ENCODE measurements at places on chromosomes 4 and X.

- DNase-seq, result no peak
Measured at GRCh38 chr4:99234331-99235010, 15.4 kb upstream of the ADH6 start.

DNA sequence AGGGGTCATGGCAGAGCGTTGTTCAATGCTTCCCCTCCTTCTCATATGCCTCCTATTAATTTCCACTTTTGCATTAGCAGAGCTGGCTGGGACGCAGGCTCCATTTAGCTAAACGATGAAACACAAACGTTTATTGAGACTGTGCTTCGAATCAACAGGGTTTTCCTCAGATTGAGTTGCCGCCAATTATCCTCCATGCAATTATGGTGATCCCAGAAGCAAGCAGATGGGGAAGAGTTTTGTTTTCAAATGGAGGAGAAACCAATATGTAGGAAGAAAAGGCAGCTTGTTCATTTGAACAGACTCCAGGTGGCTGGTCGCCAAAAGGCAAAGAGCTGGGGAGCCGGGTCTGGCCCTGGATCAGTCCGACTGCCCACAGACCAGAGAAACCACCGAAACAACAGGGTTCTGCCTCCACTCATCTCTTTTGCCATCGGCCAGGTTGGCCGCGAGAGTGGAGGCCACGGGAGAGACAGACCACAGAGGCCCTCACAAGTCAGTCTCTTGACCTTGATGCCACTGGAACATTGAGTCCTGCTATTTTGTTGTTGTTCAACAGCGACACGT is 184.8 kb downstream of the GBA3 start:
- DNase-seq, result no peak

- DNase-seq, result no peak
Measured at GRCh38 chr4:92304606-92305005, 840 bp downstream of the GRID2 start.

DNA sequence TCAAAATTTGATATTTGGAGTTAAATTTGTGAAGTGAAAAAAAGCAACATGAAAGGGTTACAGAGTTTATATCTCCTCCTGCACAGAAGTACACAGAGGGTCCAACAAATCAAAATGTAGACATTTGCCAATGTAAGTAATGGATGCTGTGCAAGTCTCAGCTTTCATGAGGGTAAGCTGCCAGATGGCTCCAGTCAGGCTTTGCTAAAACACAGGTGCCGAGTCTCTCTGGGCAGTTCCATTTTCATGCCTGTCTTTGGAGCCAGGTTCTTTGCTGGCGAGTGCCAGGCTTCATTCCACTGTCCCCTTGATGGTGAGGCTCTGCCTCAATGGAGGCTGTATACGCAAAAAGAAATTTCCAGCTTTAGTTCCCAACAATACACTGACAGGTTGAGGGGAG is 27.9 kb downstream of the SLC4A4 start:
- no peak for DNase-seq

GRCh38 chrX:68332201-68332731 is 101.0 kb downstream of the OPHN1 start:
- DNase-seq, result no peak

DNA sequence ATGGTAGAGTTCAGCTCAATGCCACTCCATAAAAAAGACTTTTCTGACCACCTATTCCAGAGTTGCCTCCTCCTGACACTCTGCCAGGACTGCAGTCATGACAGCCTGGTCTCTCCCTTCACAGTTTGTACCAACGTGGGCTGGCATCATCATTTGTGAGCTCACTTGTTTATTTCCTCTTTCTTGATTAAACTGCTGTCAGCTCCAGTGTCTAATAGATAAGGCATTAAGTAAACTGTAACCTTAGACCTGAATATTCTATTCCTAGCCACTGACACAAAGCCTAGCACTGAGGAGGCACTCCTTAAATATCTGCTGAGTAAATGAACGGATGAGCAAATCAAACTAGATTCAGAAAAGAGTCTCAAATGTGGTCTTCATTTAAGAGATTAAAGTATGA is 48.7 kb downstream of the DDX60 start:
- no peak for DNase-seq

- DNase-seq, result peak; percentile 94
Measured at GRCh38 chr4:139674875-139675550, 9.4 kb downstream of the MGST2 start.

DNA sequence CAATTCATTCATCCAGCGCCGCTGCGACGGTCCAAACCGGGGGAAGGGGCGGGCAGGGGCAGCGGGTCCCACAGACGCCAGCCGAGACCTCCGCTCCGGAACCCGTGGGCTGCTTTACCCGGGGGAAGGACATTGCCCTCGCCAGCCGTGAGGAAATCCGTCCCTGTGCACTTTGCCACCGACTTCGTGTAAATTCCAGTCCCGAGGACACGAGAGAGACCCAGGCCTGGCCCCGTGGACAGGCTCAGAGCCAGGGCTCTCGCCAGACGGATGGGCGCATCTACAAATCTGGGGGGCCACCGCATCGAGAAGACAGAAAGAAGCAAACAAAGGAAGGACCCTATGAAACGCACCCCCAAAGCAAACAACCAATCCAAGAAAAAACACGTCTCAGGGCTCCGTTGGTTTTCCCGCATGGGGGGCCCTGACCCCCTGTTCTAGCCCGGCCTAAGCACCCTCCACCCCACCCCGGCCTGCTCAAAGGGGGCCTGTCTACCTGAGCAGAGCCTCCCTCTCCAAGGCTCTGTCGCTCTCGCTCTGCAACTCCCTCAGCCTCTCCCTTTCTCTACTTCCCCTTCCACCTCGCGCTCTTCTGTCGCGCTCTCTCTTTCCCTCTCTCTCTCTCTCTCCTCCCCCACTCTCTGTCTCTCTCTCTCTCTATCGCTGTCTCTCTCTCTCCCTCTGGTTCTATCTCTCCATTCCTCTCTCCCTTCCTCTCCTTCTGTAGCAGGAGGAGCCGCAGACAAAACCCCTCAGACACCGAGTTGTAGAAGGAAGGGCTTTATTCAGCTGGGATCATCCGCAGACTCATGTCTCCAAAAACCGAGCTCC is 11.3 kb downstream of the FRG2 start:
- DNase-seq, result no peak

DNA sequence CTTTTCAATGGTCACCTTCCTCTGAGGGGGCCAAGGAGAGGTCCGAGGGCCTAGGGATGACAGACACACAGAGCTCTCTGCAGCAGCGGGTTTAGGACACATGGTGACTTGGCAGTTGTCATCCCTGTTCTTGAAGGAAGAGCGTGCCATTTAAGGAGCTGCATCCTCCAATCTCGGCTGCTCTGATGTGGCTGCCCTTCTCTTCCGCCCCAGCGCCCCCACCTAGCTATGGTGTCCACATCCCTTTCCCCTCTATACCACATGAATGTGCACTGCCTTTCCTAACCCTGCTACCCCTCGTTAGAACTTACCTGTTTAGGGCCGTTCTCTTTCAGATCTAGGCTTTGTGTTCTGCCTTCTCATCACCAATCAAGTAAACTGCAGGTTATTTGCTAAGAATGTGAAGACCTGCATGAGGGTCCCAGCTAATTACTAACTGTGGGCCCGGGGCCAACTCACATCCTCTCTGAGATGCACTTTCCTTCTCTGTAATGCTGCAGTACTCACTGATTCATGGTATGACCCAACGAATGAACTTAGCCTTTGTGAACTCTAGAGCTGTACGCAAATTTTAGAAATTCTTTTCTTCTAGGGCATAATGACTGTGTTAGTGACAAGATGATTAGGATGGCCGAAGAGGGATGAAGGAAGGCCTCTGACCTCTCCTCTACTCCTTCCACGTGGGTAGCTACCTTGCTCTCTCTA is 38.2 kb downstream of the CHST7 start:
- no peak for DNase-seq

DNA sequence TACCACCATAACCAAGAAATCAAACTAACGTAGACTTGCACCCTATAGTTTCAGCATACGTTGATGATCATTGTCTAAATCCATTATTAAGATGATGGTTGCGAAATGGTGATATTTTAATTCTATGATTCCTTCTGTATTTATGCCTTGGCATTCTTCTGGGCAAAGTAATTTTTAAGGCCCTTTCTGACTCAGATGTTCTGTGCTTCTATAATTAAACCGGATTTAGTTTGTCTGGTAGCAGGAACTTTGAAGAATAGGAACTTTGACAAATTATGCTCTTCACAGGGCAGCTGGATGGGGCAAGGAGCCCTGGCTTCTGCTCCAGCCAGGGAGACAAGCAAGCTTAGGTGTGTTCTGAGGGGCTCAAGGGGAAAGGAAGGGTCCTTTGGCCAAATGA is 23.8 kb upstream of the PLAC1 start:
- no peak for DNase-seq

DNA sequence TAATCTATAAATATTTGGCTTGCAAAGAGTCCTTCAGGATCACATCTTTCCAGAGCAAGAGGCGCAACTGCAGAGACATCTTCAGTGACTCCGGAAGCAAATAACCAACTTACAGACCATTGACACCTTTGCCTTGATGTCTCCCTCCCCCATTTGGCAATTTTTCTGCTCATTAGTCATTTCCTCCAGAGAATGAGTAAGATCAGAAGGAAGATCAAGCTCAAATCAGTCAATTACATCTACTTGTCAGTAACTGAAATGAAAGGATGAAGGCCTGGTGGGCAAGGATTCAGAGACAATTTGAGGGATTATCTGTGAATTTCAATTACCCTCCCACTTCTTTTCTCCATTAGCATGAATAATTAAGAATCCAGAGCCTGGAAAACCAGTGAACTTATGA is 665.6 kb upstream of the CPEB2 start:
- DNase-seq, result no peak

DNA sequence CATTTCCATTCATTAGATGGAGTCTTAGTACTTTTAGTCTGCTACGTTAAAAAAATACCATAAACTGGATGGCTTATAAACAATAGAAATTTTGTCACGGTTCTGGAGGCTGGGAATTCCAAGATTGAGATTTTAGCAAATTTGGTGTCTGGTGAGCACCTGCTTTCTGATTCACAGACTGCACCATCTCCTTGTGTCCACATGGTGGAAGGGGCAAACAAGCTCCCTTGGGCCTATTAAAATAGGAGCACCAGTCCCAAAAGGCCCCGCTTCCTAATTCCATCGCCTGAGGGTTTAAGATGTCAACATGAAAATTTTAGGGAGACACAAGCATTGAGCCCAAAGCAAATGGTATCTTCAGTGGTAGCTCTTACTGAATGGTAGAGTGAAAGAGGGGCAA is 120.5 kb upstream of the MAP9 start:
- DNase-seq, result no peak

GRCh38 chrX:108734426-108734825 is 1.9 kb downstream of the IRS4 start:
- DNase-seq, result no peak

- no peak for DNase-seq
Measured at GRCh38 chr4:119663160-119663788, 34.7 kb upstream of the PDE5A start.

DNA sequence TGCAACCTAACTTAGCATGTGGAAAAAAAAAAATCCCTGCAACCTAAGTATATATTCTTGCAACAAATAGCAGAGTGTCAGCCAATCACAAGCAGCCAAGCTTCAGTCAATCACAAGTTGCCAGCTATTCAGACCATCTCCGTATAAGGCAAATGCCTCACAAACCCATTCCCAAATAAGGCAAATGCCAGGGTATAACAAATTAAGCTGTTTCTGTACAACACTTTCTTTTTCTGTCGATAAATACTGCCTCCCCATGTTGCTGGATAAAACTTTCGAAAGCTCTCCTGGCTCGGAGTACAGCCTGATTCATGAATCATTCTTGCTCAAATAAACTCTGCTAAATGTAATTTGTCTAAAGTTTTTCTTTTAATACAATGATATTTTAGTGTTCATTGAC is 460.7 kb upstream of the SMIM31 start:
- DNase-seq, result no peak

- peak; percentile 90 for DNase-seq
Measured at GRCh38 chr4:170124406-170124805, 34.6 kb upstream of the AADAT start.

DNA sequence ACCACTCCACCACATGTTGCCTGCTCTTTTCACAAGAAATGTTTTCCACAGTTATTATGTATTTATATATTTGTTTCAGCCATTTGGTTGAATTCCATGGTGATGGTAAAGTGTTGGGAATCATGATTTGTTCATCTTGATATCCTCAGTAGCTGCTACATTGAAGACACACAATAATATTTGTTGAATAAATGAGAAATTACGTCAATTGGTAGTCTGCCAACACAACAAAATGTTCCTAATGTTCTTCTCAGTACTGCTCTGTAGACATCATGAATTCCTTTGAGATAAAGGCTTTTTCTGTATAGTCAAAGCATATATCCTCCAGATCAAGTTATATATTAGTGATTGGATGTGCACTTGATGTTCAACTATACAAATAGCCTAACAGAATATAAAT is 29.5 kb downstream of the CXXC4 start:
- DNase-seq, result no peak

DNA sequence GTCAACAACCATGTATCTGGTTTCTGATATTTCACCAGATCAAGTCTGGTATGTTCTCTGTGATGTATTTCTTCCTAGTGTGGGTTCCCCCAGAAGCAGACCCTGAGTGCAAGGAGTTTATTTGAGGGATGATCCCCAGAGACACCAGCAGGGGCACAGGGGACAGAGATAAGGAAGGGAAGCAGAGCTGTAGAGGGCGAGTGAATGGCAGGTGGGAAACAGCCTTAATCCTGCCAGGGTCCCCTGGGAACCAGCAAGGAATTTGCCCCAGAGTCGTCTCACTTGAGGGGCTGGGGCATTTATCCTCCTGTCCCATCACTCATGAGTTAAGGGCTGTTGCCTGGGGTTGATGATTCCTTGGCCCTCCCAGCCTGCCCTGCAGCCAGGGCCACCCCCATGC is 206.4 kb upstream of the BCOR start:
- no peak for DNase-seq

GRCh38 chrX:31338991-31339350 is 267.1 kb upstream of the FTHL17 start:
- DNase-seq, result no peak

DNA sequence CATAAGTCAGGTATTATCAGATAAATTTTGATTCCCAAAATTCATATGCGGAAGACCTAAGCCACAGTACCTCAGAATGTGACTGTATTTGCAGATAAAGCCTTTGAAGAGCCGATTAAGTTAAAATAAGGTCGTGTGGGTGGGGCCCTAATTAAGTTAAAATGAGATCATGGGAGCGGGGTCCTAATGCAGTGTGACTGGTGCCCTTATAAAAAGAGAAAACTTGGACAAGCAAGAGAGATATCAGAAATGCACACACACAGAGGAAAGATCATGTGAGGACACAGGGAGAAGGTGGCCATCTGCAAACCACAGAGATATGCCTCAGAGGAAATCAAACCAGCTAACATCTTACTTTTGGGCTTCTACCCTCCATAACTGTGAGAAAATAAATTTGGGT is 236.1 kb downstream of the FBXO8 start:
- no peak for DNase-seq

GRCh38 chrX:153334654-153335295 is 822 bp downstream of the ZNF275 start:
- DNase-seq, result no peak

- no peak for DNase-seq
Measured at GRCh38 chr4:144831971-144832370, 186.0 kb downstream of the HHIP start.

- no peak for DNase-seq
Measured at GRCh38 chr4:13892739-13893105, 265.2 kb upstream of the BOD1L1 start.
